ENCODE measurements at places on chromosomes 7 and 10.

- DNase-seq = no peak
Observed at GRCh38 chr10:1402816-1403507, 334.4 kb downstream of the ADARB2 start.

DNA sequence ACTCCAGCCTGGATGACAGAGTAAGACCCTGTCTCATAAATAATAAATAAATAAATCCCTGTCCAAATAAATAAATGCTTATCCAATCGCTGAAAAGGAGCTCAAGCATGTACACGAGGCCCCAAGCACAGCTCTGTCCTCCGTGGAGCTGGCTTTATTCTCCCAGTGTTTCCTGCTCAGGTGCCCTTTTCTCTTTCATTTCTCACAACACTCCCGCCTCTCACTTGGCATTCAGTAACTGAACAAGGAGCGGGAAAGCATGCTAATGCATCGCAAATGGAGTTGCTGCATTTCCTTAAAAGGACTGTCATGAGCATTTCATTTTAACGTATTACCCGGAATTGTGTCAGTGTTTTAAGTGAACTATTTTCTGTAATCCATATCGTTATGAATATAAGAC, 210.9 kb upstream of the C7orf33 start:
- no peak for DNase-seq

DNA sequence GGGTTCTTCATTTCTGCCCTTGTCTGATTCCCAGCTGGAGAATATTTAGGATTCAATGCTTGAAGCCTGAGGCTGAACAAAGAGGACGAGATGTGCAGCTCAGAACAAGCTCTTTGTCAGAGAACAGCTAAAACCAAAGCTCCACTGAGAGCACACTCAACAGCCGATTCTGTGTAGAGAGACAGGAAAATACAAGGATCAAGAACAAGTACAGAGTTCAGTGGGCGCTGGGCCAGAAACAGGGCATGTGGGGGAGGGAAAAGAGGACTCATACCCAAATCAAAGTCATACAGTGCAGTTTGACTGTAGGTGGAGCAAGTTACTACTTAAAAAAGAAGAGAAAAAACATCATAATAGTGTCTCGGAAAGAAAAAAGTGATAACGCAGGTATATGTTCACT, at the start of gene AGMO:
Gene AGMO (minus strand): TSS at position 181 of the 400 bp plus-strand sequence.
- no peak for DNase-seq

DNA sequence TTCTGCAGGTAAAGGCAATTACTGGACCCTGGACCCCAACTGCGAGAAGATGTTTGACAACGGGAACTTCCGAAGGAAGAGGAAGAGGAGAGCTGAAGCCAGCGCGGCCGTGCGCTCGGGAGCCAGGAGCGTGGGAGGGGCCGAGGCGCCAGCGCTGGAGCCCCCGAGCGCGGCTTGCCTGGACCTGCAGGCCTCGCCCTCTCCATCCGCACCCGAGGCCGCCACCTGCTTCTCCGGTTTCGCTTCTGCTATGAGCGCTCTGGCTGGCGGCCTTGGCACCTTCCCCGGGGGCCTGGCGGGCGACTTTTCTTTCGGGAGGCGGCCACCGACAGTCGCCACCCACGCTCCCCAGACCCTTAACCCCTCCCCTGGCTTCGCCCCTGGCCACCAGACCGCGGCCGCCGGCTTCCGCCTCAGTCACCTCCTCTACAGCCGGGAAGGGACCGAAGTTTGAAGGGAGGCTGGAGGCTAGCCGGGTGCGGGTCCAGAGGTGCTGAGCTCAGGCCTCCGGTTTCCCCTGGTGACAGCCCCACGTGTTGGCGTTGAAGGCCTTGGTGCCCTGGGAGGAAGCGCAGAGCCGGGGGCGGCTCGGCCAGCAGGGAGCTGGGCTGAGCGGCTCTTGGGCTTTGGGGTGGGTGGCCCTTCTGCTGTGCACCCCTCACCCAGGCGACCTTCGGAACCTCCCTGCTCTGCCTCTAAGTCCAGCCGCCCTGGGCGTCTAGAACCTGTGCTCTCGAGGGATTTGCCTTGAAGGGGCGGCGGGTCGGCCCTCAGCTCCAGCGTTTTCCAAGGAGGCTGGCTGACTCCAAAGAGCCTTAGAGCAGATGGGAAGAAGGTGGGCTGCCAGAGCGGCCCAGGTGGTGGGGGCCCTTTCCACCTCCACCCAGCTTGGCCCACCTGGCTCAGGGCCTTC, 1.8 kb downstream of the FOXI2 start:
- DNase-seq = no peak

DNA sequence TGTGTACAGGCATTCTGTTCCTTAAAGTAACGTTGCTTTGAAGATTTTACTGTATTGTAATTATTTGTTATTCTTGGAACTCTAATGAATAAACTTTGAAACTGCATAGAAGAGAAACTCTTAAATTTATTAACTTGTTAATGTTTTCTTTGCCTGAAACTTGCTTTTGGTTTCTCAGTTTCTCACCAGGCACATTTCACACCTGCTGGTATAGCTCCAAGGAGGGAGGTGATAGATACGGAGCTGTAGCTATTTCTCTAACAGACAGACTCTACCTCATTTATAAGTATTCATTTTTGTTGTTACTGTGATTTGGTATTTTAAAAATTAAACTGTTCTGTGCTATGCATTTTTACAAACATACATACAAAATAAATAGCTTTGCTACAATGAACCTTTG, 32.7 kb downstream of the R3HCC1L start:
- DNase-seq = no peak
